Hematopoietic multipotent progenitor cell (in vitro differentiated cells): ENCODE measurements at places on chromosomes 3 and 15.
A peak's percentile ranks its signal among the peaks of the same experiment; 100 is the strongest.

DNA sequence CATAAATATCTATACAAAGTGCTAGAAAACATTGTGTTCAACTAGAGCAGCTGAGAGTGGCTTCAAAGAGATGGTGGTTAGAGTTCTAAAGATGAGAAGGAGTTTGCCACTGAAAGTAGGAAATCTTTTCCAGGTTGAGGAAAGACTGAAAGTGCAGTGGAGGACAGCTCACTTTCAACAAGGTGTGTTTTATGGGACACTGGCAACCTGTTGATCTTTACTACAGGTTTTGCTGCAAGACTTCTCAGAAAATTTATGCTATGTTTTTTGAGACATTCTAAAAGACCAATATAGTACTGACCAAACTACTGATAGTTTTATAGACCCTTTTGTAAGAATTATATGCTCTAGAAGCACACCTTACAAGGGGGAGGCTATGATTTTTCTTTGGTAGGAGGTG, 3.8 kb downstream of the CHRNA7 start:
- no peak for DNase-seq

- no peak for DNase-seq
These were observed 10.6 kb downstream of the RAB7A start for GRCh38 chr3:128736601-128737000.

GRCh38 chr3:129911261-129911861, 17.9 kb upstream of the TMCC1 start:
- peak; percentile 24 for DNase-seq

GRCh38 chr15:39961051-39961450, 27.1 kb downstream of the EIF2AK4 start:
- no peak for DNase-seq

DNA sequence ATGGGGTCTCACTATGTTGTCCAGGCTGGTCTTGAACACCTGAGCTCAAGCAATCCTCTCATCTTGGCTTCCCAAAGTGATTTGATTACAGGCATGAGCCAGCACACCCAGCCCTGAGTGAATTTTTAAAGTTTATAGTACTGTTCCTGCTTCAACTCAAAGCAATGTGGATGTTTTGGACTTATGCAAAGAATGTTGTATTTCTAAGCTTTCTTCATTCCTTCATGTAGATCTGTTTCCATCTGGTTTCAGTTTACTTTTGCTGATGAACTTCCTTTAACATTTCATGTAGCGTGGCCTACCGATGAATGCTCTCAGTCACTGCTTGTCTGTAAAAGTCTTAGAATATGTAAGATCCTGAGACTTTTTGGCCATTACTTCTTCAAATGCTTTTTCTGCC, 23.2 kb downstream of the NRG4 start:
- DNase-seq, result no peak

GRCh38 chr3:168155303-168155702, 59.6 kb upstream of the GOLIM4 start:
- no peak for DNase-seq

DNA sequence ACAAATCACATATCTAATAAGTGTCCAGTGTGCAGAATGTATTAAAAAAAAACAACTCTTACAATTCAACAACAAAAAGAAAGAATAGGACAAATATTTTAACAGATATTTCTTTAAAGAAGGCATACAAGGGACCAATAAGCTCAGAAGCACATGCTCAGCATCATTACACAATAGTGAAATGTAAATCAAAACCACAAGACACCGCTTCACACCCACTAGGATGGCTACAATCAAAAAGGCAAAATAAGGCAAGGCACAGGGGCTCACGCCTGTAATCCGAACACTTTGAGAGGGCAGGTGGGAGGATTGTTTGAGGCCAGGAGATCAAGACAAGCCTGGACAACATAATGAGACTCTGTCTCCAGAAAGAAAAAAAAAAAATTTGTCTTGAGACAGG, 255.6 kb downstream of the MAGI1 start:
- DNase-seq, result no peak

DNA sequence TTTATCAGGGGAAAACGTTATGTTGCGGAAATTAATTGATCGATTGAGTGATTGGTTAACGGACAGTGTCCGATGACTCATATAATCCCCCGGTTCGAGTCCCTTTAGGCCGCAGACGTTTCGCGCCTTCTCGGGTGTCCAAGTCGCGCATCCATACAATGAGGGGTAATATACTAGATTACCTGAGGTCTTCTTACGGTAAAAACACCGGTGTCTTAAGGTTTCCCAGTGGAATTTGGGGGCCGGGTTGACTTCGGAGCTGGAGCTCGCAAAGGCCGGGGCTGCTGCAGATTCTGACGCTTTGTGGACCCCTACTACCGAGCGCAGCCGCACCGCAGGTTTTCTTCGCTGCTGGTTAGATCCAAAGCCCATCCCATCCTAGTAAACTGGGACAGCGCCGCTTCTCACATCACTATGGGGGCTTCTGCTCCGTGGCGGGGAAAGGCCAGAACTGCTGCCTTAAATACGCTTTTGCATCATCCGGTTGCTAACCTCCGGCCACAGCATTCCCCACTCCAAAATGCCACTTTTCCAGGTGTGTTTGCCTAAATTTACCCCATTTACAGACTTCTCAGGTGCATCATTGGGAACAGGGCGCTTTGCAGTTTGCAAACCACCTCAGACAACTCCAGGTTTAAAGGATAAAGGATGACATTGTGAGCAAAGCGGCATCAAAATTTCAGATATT, 858 bp upstream of the SACM1L start:
- DNase-seq, result peak; percentile 41

DNA sequence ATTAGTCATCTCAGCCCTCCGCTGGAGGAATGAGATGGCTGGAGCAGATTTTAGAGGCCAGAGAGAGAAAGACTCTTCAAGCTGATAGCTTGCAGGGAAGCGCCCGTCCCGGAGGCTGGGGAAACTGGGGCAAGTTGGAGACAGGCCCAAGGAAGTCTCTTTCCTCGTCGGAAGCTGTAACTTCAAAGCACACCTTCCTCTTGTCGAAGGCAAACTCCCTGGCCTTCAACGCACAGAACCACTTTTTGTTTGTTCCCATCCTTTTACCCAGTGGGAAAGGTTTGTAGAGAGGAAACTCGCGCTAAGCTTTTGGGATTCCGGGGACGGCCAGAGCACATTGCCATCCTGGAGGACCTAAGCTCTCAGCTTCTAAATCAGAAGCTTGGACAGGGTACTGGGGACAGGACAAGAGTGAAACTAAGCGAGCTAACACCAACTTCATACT, 900 bp upstream of the EOMES start:
- no peak for DNase-seq

DNA sequence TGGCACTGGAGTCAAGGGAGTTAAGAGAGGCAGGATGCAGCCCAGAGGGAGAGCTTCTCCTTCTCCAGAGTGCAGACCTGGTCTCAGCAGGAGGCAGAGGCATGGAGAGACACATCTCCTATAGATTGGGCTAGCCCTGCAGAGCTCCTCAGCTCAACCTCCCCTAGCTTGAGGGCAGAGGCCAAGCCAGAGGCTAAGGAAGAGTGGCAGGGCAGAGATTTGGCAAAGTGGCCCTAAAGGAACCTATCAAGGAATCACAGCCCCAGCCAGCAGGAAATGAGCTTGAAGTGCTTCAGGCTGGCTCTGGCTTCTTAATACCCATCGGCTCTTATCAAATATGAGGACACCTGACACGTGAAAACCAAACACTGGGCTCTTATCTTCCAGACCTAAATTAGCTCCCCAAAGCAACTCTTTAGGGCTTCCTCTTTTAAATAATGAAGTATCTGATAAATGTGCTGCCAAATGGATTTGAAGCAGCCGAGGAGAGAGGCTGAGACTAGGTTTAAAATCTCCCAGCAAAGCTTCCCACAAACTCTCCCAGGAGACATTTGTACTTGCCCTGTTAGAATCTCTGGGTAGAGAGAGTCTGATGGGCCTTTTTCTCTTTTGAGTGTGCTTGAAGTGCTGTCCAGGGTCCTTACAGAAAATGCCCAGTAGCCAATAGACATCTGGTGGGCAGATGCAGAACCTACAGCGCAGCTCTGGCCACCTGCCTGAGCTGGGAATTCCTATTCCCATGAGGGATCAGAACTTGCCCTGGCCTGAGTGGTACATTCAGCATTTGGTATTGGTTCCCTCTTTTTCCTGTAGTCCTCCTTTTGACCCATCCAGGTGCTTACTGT, 271.4 kb downstream of the CLSTN2 start:
- no peak for DNase-seq

DNA sequence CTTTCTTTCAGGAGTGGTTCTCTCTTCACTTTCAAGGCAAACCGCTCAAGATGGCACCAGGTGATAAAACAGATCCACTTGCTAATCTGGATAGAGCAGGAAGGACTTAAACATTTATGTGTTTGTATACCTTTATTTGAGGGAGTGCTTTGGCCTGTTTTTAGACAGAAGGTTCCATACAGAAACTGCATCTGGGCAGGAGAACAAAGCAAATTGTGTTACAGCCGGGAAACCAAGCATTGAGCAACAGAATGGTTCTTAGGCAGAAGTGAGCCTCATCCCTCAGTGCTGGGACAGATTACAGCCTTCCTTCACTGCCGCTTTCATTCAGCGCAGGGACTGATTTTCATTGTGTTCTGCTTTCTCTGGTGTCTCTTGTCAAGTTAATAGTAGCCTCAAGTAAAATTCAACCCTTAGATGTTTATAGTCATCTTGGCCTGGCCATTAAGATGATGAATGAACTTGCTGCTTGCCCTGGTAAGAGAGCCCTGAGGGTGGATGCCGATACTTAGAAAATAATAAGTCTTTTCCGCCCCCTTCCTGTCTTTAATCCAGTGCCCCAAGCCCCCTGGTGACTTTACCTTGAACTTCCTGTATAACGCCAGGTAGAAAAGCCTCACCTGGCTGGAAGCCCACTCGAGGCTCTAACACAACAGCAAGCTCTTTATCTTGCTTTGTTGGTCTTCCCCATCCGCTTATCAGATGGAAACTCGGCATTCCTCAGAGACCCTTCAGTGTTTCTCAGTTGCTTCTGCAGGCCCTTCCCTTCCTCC, 168.0 kb upstream of the CTDSPL start:
- DNase-seq, result no peak

DNA sequence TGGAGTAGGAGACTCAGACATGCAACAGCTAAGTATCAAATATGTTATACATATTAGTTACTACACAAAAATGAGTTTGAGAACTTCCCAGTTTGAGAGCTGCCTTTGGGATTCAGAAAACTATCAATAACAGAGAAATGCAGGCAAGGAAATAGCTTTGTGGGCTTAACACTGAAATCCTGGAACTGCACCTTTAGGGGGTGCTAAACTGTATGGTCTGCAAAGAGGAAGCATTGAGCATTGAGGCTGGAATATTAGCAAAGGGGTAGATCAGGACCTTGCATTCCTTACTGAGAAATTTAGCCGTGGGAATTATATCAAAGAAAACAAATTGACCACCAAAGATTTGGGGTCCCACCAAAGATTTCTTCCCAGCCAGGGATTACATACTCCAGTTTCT, 580.0 kb downstream of the ZNF385D start:
- DNase-seq, result no peak

- DNase-seq, result no peak
These were observed 540.9 kb downstream of the MAGI1 start for GRCh38 chr3:65497846-65498245.

- DNase-seq, result no peak
These were observed 81.3 kb upstream of the LINGO1 start for GRCh38 chr15:77714023-77714422.

DNA sequence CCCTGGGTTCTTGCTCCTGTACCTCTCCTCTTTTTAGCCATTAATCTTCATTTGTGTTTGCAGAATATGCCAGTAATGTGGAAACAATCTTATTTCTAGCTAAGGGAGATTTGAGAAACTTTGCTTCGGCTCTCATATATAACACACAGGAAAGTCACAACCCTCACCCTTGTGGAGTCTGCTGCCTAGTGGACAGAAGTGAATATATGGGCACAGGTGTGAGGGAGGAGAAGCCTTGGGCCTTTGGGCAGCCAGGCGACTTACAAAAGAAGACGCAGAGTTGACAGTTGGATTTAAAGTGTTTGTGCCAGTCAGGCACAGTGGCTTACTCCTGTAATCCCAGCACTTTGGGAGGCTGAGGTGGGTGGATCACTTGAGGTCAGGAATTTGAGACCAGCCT, 181.8 kb upstream of the TBL1XR1 start:
- DNase-seq, result peak; percentile 13

DNA sequence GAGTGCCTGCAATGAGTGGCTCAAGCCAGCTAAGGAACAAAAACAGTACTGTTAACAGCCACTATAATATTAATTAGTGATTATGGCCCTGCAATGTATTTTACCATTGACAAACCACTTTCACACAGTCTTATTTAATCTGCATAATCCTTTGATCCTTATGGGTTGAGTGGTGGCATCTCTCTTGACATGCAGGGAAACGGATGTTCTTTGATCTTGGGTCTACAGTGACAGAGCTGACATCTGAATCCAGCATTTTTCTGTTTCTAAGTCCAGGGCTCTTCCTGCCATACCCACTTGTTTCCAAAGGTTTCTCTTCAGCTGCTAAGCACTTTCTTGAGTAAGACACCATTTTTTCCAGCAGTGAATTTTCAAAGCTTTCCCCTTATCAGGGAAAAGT, 277.7 kb upstream of the ROPN1 start:
- no peak for DNase-seq

DNA sequence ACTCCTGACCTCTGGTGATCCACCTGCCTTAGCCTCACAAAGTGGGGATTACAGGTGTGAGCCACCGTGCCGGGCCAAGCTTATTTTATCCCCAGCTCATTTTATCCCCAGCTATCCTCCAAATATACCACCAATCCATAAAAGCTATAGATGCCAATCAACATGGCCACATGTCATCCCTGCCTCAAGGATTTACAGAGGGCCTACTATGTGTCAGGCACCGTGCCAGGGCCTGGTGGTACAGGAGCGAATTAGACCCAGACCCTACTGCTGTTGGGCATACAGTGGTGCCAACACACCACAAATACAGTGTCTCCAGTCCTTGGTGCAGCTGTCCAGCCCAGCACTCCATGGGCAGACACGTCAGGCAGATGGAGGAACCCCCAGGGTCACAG, 73.4 kb downstream of the SCN5A start:
- DNase-seq, result no peak

DNA sequence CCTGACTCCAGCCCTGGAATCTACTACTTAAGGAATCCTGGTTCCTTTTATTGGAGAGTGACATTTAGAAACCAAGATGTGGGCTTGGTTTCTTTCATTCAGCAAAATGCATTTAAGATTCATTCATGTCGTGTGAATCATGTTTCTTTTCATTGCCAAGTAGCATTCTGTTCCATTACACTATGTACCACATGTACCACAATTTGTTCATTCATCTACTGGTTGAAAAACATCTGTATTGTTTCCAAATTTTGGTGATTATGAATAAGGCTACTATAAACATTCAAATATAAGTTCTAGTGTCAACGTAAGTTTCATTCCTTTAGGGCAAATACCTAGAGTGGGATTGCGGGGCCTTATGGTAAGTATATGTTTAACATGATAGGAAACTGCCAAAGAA, 264.2 kb downstream of the VPS13C start:
- no peak for DNase-seq

GRCh38 chr3:95476534-95476933, 1337.9 kb upstream of the EPHA6 start:
- no peak for DNase-seq

GRCh38 chr3:41426485-41426884, 227.2 kb downstream of the CTNNB1 start:
- no peak for DNase-seq
